ENCODE measurements at places on chromosomes 6 and 20.

- no peak for DNase-seq
Observed at GRCh38 chr6:4364172-4364571, 228.8 kb upstream of the ECI2 start.

GRCh38 chr6:145112711-145113148, 622.6 kb downstream of the EPM2A start:
- DNase-seq: no peak

DNA sequence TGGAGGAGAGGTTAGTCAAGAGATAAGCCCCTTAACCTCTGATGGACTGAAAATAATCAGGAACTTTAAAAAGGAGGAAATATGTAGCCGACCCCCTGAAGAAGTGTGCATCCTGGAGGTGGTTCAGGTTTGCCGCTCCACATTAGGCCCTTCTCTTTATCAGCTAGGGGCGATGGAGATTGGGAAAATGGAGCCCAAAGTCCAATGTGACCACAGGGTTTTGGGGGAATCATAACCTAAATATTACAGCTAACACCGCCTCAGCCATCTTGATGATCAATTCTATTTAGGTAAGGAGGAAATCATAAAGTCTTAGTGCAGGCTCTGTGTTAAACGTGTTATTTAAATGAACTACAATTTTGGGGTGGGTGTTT, 1.2 kb downstream of the OGFRL1 start:
- no peak for DNase-seq

GRCh38 chr20:34675561-34675960, 1.3 kb downstream of the PIGU start:
- no peak for DNase-seq

GRCh38 chr6:131575834-131576478, 2.9 kb downstream of the ARG1 start:
- DNase-seq: no peak

GRCh38 chr20:2221921-2222320, 73.9 kb upstream of the TGM3 start:
- no peak for DNase-seq

GRCh38 chr6:150511313-150511712, 88.4 kb upstream of the PLEKHG1 start:
- no peak for DNase-seq

DNA sequence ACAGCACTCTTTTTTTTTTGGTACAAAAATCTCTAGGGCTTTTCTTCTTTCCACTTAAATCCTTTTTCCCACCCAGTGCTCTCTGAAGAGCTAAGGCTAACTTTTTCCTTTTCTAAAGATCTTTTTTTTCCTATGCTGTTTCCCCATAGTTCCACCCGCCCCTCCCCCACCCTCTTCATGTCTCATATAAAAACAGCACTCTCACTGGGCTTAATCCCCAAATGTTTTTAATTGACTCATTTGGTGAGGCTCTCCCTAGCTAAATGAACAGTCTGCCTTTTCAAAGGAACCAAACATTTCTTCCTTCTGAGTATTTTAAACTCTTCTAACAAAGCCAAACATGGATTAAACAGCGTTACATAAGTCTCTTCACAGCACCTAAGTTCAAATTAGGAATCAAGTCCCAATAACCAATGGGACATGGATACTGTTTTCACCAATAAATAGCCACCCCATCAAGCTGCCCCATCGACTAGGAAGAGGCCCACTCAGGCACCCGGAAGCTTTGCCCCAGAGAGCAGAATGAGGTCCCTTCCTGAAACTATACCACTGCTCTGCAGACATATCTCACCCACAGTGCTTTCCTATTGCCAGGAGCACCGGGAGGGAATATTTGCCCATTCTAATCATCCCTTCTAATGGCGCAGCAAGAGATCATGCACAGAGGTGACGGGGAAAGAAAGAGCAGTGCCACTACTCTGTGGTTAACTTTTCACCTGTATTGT, 63.7 kb downstream of the ATXN1 start:
- no peak for DNase-seq

DNA sequence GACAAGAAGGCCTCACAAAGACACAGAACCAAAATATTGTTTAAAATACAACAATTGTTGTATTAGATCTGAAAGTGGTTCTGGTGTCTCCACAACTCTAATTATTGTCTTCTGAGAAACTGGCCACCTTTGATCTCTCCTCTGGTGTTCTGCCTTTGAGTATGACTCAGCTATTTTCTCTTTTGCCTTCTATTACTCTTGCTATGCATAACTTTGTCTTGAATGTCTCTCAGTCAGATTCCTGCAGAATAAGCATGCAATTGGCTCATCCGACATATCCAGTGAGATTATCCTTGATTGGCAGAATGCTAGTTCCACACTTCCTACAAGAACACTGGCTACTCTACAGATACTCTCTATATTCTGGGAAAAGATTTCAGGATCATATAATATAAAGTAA, 14.3 kb upstream of the EPM2A start:
- DNase-seq: no peak

Measured in activated T-cell treated with anti-CD3 and anti-CD28 coated beads, Interleukin-2, amount 50 U/mL, for 24 hours (primary cell).